ENCODE measurements at places on chromosomes 12 and 14.
A peak's percentile ranks its signal among the peaks of the same experiment; 100 is the strongest.

DNA sequence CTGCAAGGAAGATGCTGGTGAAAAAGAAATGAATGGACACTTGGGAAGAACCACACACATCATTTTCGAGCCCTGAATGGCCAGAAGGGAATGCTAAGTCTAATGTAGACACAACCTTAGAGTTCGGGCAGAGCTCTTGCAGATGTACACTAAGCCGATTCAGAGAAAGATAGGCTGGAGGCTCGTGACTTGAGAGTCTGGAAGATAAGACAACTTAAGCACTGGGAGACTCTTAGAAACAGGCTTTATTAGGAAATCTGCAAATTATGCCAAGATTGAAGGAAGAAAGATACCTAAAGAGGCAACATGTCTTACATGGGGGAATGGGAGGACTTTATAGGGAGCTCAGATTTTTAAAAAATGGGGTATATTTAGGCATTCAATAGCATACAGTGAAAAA, 13.5 kb downstream of the TBPL2 start:
- DNase-seq, result no peak

DNA sequence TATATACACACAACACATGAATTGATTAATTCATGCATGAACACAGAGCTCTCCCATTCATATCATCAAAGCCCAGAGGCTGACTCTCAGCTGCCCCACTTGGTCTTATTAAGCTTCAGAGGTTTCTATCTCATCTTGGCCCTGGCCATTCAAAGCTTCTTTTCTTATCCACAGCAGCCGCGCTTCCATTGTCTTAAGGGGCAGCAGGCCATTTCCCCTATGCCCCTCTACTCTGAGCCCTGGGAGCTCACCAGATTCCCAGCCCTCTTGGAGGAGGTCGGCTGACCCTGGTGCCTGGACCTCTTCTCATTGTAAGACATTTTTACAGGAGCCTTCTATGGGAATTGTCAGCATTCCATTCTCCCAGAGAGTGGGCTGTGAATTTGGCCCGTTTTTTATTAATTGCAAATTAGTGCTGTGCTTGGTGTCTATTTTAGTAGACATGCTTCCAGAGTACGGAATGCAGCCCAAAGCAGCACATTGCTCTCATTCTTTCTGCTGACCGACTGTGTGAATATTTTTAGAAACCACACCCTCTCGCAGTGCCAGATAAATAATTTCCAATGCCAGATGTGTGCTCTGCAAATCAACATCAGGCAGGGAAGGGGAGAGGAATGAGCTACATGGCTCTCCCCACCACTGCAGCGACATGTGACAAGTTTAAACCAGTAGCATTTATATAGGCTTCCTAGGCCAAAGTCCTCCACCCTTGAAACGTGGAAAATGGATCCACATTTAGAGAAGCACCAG, 58.5 kb downstream of the NUAK1 start:
- peak; percentile 83 for DNase-seq

GRCh38 chr12:79512068-79512467, 178.7 kb downstream of the PAWR start:
- no peak for DNase-seq

DNA sequence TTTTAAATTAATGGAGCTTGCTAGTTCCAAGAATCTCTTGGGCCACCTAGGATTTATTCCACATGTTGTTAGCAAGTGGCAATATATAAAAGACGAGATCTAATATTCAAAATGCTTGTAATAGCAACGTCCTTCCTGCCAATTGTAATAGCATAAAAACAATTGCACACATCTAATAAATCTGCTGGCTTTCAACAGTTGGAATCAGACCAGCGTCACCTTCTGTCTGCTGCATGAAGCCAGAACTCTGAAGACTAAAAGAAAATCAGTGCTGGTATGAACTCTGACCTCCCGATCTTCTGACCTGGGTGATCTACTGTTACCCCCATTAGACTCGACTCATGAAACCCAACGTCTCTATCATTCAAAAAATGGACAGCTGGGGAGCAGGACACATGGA, 100.6 kb downstream of the DIO2 start:
- no peak for DNase-seq

DNA sequence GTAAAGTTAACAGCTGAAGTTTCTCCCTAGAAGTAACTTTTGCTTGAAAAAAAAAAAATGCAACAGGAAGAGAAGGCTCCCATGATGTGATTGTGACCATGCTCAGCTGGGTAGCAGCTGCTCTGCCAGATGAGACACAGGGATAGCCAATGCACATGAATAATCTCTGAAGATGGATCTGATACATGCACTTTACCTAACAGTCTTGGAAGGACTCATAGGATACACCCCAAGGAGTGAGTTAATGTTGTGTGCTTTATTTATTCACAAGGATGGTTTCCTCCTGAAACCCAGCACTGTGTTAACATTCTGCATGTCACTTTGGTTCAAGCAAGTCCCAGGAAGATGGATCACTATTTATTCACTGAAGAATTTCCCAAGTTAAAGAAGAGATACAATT, 46.5 kb downstream of the NDUFA12 start:
- DNase-seq, result no peak

DNA sequence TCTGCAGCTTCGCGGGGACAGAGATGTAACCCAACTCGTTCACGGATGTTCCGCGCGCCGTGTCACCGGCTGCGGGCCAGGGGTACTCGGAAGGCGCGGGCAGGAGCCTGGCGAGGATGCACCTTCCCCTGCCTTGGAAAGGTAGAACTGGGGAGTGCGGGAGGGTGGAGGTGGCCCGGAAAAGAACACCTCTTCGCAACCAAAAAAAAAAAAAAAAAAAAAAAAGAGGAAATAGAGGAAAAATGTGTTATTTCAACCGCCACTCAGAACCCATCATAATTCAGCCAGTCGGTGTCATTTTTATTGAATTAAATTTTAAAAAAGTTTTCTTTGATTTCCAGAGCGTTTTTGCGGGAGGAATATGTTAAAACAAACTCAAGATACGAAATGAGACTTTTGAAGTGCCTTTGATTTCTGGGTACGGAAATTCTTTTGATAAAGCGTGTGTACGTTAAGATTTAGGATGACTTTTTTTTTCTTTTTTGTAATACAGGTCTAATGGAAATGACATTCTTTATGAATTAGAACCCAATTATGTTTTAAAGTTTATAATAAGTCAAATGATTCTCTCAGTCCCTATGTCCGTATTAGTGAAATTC, 8.9 kb downstream of the CDKN1B start:
- no peak for DNase-seq

- no peak for DNase-seq
These were observed 41.7 kb downstream of the NUAK1 start for GRCh38 chr12:106097011-106097410.

DNA sequence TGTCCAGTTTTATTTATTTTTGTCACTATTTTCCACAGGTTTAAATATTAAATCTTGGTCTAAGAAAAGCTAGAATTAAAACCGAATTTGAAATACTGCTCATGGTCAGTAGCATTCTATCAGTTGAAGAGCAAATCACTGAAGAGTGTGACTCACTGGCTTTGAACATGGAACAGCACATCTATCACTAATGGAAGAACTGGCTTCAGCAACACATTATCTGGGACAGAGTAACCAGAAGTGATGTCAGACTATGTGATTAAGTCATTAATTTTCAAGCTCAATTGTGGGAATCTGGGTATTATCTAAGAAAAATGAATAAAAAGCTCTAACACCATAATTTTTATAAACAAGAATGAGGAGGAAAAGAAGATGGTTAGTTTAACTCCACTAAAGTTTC, 527.5 kb downstream of the TMTC2 start:
- DNase-seq, result no peak

DNA sequence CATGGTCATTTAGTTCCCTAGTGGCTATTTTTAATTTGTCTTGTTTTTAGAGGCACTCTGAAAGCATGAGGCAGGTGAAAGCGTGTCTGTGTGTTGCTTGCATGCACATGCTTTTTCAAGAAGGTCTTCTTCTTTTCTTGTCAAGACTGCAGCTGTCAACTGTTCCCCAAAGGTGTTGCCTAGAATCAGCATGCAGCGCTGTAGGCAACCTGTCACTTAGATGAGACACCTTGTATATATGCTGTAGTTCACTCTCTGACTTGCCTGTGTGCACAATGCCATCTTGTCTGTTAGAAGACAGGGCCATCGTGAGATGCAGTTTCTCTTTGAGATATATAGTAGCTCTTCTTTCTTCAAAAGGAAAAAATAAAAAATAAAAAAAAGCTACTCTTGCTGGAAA, 885.7 kb downstream of the DIO2 start:
- no peak for DNase-seq

DNA sequence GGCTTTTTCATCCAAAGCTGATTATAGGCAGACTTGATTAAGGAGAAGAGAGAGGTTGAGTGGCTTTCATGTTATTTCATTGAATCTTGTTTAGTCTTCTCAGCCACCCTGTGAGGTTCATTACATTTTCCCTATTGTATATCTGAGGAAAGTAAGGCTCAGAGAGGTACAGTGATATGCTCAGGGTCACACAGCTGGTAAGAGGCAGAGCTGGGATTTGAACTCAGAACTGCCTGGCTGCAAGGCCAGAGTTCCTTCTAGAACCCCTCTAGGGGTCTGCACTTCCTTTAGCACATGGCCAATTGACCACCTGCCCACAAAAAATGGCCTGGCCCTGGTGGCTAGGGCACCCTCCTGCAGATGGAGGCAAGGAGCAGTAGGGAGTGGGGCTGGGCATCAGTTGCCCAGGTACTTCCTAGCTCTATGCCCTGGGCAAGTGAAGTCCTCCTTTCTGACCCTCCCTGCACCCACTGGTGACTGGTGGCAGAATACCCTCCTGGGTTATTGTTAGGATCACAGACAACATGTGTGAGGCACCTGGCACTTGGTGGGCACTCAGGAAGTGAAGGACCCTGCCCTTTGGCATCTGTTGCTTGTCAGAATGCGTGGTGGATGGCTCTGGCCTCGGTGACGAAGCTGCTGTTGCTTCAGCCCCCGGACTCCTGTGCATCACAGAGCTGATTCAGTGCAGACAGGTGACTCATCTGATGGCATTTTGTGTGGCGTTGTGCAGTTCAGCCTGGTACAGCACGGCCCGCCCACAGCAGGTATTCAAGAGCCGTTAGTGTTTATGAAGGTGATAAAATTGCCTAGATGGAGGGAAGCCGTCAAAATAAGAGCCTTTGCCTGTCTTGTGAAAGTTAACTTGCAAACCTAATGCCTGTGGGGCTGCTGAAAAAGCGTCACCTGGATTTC, 115.8 kb downstream of the SLC25A47 start:
- peak; percentile 71 for DNase-seq

DNA sequence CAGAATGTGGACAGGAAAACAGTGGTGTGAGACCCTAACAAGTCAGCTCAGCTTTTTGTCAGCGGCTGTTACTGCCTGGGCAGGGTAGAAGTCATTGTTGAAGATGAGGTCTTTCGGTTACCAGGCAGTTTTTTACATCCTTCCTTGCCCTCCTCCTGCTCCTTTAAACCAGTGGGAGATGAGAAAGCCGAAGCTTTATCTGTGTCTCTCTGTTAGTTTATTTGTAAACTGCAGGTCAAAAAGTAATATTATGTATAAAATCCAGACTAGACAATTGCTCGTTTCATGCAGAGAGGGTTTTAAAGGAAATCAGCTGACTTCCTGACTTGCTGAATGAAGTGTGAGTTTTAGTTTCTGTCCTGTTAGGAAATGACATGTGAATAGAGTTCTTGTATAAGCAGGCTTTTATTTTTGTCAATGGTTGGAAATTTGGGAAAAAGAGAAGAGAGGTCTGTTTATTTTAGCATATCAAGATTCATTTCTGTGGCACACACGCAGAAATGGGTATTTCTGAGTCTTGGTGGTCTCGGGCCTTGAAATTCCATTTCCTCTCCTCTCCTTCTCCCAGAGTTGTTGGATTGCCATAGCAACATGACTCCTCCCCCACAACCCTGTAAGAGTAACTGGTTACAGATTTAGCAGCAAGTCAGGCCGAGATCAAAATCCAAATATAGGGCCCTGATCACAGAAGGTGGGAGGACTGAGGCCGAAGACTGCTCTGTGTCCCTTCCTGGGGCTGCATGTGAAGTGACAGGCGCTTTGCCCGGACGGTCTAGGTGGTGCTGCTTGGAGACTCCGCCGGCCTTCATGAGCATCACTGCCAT, 60.8 kb downstream of the SAMD4A start:
- peak; percentile 81 for DNase-seq

- no peak for DNase-seq
These were observed 748.8 kb downstream of the C12orf50 start for GRCh38 chr12:87280356-87280755.

- no peak for DNase-seq
These were observed 161.8 kb upstream of the PTPRQ start for GRCh38 chr12:80282226-80282625.

- DNase-seq, result peak; percentile 4
These were observed 353.0 kb upstream of the TMTC1 start for GRCh38 chr12:30136696-30137095.

DNA sequence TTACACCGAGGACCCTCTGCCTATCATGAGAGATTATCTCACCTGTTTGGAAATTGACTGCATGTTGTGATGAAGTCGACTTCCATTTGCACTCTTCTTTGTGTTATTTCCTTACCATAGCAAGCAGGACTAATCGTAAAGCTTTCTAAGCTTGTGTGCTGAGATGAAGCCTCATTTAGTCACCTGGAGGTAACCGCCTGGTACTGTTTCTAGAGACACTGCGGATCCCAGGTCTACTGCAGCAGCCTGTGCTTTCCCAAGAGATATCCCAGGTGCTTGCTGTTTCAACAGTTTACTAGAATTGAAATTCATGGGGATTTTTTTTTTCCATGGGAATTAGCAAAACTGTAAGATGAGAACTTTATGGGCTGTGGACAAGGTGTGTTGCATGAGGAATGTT, 131.8 kb downstream of the PTPRR start:
- no peak for DNase-seq

DNA sequence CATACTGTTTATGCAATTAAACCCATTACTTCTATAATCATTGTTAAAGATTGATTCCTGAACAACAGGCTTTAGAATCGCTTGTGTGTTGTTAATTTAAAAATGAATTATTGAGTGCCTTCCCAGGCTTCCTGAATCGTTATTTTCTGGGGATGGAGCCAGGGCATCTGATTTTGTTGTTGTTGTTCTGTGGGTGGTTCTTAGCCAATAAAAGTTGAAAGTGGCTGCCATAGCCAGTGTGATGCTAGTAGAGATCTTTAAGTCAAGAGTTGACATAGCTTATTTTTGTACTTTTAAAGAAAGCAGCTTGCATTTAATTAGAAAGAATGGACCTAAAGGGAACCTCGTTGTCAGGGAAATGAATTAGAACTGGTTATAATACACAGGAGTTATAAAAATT, 6.4 kb downstream of the GOLGA5 start:
- no peak for DNase-seq

DNA sequence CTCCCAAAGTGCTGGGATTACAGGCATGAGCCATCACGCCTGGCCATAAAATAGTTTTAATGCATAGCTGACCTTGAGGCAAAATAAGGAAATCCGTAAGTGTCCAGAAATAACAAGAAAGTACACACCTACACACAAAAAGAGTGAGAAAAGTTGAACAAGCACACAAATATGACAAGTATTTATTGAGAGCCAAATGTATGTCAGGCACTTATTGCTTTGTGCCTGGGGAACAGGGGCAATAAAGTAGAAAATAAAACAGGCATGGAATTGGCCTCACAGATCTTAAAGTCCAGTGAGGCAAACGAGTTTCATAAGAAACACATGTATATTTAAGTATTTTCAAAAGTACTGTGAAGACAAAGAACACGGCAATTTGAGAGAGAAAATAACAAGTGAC, 103.7 kb downstream of the ERGIC2 start:
- DNase-seq, result peak; percentile 2

GRCh38 chr14:101665478-101666078, 95.9 kb upstream of the PPP2R5C start:
- DNase-seq, result peak; percentile 50

Data from adipocyte (in vitro differentiated cells).